ENCODE measurements at places on chromosomes 3 and 15. TPM values are rescaled to one million over a fixed set of nuclear protein-coding genes. Genes with fewer than 3 reads are reported as not detected.
A peak's percentile ranks its signal among the peaks of the same experiment; 100 is the strongest.

Gene SV2B
- total RNA-seq: not detected

DNA sequence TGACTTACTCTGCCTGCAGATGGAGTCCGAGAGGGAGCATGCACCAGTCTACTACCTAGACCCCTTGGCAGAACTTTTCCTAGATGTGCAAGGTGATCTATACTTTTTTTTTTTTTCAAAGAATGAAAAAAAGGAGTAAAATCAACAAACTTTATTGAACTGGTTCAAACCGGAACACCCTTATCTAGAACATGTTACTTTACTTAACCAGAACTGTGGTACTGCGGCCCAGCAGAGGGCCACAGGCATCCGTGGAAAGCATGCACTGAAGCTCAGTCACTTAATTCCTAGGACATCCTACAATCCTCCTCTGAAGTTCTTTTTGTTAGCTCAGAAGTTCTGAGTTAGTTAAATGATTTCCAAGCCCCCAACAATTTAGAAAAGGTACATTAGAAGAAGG, 21.6 kb downstream of the CHAC1 start:
- DNase-seq: no peak

Gene TARS3
- 10.0 TPM for total RNA-seq

GRCh38 chr15:67267440-67267839, 12.9 kb downstream of the IQCH start:
- DNase-seq: no peak

- peak; percentile 70 for DNase-seq
Measured at GRCh38 chr3:149657321-149657925, 402 bp downstream of the WWTR1 start.

- peak; percentile 67 for DNase-seq
Measured at GRCh38 chr3:150787741-150788370, 24.9 kb upstream of the SIAH2 start.

- no peak for DNase-seq
Measured at GRCh38 chr3:152491922-152492321, 223.2 kb downstream of the MBNL1 start.

- no peak for DNase-seq
Measured at GRCh38 chr3:191334346-191334893, 4.1 kb upstream of the UTS2B start.

DNA sequence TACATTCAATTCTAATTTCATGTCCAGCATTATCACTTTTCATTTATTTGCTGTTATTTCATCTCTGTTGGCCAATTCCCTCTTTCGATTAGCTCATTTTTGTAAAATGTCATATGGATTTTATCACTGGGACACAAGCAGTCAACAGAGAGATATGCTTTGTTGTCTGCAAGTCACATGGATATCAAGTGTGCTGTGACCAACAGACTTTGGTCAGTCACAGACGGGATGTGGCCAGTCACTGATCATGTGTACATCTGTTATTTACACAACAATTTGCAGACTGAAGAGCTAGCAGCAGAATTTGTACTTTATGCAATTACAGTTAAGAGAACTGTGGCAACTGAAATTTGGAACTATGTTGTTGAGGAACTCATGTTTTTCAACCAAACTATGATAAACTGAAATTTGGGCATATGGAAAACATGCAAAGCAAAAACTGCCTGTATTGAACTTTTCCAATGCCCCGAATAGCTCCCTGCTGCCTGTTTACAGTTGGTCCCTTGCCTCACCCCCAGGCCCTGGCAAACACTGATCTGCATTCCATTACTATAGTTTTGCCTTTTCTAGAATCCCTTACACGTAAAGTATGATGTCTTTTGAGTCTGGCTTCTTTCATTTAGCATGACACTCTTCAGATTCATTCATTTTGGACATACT, 104.4 kb downstream of the RPL22L1 start:
- no peak for DNase-seq

- DNase-seq: no peak
Measured at GRCh38 chr3:118497274-118497673, 537.4 kb downstream of the IGSF11 start.

GRCh38 chr3:54817628-54818027, 110.2 kb downstream of the LRTM1 start:
- no peak for DNase-seq

Gene TRAIP
- total RNA-seq: 1.3 TPM

- DNase-seq: no peak
Measured at GRCh38 chr3:46321461-46322104, 32.3 kb upstream of the CCR2 start.

DNA sequence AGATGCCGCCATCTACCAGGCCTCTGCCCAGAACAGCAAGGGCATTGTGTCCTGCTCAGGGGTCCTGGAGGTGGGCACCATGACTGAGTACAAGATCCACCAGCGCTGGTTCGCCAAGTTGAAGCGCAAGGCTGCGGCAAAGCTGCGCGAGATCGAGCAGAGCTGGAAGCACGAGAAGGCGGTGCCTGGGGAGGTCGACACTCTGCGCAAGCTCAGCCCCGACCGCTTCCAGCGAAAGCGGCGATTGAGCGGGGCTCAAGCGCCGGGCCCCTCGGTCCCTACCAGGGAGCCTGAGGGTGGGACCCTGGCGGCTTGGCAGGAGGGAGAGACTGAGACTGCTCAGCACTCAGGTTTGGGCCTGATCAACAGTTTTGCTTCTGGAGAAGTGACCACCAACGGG, 22.6 kb downstream of the ALPK3 start:
- no peak for DNase-seq
